Muscle of leg (tissue), 16 donors: ENCODE measurements at places on chromosomes 3 and 15.

DNA sequence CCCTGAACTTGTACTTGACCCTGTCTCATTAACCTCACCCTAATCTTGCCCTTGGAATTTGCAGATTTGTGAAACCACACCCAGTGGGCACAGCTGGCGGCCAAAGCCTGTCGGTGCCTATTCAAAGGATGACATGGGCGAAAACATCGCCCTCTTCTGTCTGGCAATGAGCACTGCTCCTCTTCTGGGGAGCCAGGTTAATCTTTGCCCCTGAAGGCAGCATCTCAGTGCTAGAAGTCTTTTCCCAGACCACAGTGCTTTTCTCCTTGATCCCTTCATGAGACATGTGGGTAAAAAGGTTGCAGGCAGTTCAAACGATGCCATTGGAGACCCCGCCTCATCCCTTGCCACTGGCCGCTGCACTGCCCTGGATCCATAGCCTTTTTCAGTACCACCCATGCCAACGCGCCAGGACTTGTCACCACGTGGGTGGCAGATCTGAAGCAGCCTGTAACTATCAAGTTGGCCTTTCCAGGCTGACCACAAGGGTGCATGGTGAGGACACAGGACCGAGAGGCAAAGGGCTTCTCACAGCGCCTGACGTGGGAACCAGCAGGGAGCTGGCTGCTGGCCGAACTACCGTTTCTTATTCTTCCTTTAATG lies 6.5 kb upstream of the DNASE1L3 start:
- DNase-seq = peak; percentile 56

GRCh38 chr3:88433568-88433967 lies 283.8 kb downstream of the C3orf38 start:
- DNase-seq = peak; percentile 84

- no peak for DNase-seq
Observed at GRCh38 chr3:48985831-48986376, 4.1 kb upstream of the P4HTM start.

- no peak for DNase-seq
Observed at GRCh38 chr3:56796996-56797395, 4.8 kb downstream of the ARHGEF3 start.

GRCh38 chr3:197006860-197007259 lies 22.8 kb downstream of the MELTF start:
- DNase-seq = no peak

DNA sequence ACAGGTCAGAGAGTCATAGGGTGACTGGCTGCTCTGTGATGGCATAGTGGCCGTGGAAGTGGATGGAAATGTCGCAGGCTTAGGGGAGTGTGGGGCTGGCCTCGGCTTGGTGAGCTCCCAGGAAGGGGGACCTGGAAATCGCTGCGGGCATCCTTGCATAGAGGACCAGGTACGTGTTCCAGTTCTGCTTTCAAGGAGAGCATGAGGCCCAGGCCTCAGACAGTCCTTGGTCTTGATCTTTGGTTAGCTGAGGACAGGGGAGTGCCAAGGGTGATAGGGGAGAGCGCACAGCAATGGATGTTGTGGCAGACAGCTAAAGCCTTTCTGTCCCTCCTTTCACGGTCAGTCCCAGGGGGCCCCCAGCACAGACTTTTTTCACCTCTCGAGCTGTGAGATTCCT lies 110.5 kb downstream of the SNRPN start:
- no peak for DNase-seq

GRCh38 chr15:47720555-47720954 lies 3.2 kb downstream of the SEMA6D start:
- no peak for DNase-seq

DNA sequence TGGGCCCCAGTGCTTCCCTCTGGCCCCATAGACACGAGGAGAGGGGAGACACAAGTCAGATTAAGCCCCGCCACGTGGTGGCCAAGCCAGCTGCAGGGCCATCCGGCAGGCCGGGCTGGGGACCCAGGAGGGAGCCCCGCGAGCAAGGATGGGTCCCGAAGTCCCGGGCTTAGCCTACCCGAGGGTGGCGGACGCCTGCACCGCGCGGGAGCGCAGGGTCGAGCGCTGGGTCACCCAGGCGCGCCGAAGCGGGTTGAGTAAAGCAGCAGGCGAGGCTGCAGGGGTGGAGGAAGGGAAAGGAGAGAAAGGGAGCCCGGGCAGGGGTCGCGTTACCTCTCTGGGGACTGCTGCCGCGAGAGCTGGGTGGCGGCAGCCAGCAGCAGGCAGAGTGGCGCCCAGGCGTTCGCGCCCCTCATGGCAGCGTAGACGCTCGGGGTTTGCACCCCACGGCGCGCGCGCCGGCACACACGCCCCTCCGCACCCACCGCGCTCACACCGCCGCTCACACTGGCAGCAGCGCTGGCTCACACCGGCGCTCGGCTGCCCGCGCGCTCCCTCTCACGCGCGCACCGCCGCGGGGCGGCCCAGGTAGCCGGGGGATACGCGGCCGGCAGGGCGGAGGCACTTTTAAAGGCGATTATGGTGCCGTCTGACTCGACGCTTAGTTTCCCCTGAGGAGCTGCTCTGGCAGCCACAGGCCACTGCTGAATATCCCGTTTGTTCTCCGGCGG lies at the start of gene PCOLCE2:
Gene PCOLCE2 (minus strand): TSS at position 603 of the 731 bp plus-strand sequence. CDS start 187 bp downstream, at position 416.
- peak; percentile 22 for DNase-seq

GRCh38 chr3:106714400-106714799 lies 662.8 kb upstream of the CCDC54 start:
- DNase-seq = no peak

- DNase-seq = no peak
Observed at GRCh38 chr3:104108522-104108921, 1258.2 kb upstream of the ALCAM start.

GRCh38 chr3:63800097-63800496 lies 19.0 kb upstream of the C3orf49 start:
- DNase-seq = no peak

DNA sequence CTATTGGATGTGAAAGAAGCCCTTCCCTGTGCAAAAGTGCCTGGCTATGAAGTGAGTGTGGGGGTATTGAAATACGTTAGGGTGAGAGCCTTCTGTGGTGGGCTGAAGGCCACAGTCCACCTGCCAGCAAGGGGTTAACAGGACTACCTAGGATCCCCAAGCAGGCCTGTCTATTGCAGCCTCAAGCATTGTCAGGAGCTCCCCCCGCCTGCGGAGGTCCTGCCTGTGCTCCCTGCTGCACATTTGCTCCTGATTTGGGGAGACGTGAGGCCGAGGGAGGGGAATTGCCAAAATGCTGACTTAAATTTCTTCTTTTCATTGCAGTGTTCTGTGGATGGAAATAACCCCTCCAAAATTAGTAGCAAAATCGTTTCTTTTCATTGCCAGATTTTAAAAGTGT lies 56.2 kb downstream of the GABRG3 start:
- DNase-seq = no peak

DNA sequence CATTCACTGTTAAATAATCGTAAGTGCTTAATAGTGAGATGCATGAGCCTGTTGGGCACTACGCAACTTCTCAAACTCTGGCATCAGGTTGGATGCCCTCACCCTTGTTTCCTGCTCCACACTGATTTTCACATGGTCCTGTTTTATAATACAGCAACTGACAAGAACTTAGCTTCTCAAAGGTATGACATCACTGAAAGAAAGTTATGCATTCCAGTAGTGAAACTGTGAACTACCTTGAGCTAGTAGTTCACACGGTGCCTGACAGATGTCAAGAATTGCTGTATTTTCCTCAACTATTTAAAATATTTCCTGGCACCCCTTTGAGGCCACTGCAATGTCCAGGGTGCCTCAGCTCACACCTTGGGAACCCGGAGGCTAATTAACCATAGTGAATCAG lies 327.5 kb downstream of the RORA start:
- DNase-seq = no peak

DNA sequence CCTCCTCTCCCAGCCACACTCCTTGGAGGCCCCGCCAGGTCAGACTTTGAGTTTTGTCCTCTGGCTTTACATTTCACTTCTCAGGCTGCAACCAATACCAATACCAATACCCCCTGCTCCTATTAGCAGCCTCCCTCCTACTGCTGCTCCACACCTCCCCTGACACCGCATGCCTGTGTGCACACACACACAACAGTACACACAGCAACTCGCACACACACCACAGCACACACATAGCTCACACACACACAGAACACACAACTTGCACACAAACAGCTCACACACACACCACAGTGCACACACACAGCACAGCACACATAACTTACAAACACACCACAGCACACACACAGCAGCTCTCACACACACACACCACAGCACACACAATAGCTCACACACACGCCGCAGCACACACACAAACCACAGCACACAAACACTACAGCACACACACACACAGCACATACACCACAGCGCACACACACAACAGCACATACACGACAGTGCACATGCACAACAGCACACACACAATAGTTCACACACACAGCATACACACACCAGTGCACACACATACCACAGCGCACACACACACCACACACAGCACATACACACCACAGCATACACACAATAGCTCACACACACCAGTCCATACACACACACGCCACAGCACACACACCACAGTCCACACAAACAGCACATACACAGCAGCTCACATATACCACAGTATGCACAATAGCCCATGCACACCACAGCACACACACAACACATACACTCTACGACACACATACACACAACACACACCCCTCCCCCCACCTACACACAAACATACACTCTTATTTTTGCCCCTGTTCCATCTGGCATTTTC lies 204.7 kb downstream of the UACA start:
- no peak for DNase-seq

DNA sequence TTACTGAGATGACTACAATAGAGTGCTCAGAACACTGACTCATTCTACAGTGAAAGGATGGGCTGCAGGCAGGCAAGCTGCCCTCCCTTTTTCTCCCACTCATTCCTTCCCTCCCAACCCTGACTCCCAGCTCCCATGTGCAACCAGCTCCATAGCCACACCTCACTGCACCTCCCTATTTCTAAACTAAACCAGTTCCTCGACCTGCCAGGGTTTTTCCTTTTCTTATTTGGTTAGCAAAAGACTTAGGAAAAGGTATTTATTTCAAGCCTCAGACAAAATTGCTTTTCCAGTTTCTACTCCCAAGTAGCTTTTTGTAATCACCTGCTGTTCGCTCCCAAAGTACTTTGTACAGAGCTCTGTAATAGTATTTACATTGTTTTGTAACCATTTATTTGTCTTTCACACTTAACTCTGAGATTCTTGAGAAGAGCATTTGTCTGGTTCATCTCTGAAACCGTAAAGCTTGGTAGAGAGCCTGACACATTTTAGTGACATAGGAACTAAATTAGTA lies 2.2 kb downstream of the AADAC start:
- DNase-seq = peak; percentile 46

DNA sequence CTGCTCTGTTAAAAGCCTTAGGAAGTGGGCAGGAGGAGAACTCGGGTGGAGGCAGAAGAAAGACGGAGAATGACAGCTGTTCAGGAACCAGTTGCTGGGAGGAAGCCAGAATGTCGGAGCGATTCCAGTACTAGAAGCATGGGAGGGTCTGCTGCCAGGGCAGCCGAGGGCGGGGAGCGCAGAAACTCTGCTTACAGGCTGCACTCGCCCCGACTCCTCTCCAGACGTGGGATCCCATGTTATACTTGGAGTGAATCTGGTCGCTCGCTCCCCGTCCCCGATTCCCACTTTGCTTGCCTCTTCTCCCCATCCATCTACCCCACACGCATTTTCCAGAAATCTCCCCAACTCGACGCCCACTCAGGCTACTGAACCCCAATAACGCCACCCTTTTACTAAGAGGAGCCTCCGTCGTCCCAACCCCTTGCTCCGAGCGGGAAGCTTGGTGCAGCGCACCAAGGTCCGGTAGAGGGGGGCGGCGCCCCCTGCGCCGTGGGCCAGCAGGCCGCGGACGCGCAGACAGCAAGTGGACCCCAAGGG lies 665 bp downstream of the GATM start:
- peak; percentile 87 for DNase-seq
